ENCODE measurements at places on chromosomes 2 and 18.

DNA sequence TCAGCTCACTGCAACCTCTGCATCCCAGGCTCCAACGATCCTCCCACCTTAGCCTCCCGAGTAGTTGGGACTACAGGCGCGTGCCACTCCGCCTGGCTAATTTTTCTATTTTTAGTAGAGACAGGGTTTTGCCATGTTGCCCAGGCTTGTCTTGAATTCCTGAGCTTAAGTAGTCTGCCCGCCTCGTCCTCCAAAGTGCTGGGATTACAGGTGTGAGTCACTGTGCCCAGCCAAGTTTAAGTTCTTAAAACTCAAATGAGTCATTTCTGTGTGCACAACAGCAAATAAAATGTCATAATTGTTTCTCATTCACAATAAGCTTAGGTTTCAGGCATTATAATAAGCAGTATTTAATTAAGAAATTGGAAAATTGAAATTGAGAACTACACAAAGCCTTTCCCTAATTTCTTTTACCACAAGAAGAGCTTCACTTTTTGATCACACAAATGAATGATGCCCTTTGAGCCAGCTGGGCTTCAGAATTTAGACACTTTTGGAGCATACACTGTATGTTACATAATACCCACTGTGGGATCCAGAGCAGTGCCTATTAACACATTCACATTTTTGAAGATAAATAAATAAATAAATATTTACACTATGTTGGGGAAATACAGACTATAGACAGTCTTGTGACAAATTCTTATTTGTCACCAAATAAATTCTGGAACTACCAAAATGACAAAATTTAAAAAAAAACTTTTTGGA, 8.6 kb upstream of the ME2 start:
- DNase-seq, result no peak

DNA sequence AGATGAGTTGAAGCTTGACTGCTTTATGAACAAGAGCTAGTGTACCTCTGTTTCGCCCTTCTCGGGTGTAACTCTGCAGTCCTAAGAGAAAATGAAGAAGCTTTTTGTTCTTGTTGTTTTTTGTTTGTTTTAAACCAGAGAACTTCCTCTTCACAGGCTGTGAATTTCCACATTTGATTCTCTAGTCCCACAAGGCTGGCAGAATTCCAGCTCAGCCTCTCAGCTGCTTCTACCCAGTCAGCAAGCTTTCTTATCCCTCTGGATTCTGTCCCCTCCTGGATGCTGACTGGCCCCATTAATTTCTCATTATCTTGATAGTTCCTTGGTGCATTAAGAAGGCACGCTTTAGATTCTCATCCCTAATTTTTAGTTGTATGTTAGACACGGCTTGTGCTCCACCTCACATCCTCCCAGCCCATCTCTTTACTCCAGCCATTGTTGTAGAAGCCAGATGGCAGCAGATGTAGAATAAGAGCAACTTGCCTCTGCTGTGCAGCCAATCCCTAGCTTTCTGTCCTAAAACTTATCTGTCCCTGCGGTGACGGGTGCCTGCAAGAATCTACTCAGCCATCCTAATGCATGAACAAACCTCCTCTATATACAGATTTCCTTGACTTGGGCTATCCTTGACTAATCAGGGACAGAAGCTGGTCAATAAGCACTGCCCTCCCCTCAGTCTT, 12.3 kb upstream of the RESP18 start:
- no peak for DNase-seq

DNA sequence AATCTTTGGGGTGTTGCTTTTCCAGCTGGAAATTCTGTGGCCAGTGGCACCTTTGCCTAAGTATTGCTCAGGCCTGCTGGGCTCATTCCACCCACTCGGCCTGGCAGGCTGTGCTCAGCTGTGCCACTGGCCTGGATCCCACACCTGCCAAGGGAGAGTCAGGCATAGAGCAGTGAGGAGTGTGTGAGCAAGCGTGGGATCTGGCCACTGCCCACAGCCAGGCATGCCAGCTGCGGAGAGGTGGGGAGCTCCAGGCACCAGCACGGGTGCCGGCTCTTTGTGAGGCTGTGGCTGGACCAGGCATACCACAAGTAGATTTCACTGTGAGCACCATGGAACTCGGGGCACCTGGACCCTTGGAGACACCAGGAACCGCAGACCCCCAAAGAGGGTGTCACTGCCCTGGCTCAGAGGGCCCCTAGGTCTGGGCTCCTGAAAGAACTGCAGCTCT, 118.1 kb upstream of the MAP2 start:
- DNase-seq, result no peak

DNA sequence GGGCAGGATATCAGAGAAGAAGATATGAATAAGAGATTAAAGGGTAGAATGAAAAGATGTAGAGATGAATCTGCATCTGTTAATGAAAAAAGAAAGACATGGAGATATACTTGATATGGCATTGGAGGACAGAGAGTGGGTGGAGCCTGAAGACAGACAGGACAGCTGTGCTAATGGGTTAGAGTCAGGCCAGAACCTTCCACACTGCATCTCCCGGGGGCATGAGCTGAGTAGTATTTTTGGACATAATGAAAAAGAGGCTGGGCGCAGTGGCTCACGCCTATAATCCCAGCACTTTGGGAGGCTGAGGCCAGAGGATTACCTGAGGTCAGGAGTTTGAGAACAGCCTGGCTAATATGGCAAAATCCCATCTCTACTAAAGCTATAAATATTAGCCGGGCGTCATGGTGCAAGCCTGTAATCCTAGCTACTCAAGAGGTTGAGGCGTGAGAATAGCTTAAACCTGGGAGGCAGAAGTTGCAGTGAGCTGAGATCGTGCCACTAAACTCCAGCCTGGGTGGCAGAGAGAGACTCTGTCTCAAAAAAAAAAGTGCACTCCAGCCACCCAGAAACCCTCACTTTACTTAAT, 11.4 kb downstream of the FLACC1 start:
- DNase-seq, result no peak

DNA sequence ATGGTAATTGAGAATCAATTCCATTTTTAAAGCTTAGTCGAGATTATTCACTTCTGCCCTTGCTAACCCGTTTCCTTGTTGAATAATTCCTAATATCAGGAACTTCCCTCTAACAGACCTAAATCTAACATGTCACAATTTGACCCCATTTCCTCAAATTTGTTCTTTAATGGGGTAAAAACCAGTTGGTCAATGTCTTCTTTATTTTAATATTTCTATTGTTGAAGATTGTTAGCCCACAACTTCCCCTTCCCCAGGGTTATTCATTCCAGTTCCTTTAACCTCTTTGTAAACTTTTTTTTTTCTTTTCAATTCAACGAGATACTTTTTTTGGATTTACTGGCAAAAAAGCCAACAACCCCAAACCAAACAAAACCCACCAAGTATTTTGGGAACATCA, 7.3 kb downstream of the TNFRSF11A start:
- DNase-seq, result no peak

GRCh38 chr2:191218292-191218898, 26.8 kb upstream of the MYO1B start:
- DNase-seq, result peak; percentile 37

GRCh38 chr2:23698721-23699579, 228.0 kb downstream of the ATAD2B start:
- no peak for DNase-seq

GRCh38 chr18:77173275-77174030, 40.9 kb upstream of the MBP start:
- DNase-seq, result no peak

DNA sequence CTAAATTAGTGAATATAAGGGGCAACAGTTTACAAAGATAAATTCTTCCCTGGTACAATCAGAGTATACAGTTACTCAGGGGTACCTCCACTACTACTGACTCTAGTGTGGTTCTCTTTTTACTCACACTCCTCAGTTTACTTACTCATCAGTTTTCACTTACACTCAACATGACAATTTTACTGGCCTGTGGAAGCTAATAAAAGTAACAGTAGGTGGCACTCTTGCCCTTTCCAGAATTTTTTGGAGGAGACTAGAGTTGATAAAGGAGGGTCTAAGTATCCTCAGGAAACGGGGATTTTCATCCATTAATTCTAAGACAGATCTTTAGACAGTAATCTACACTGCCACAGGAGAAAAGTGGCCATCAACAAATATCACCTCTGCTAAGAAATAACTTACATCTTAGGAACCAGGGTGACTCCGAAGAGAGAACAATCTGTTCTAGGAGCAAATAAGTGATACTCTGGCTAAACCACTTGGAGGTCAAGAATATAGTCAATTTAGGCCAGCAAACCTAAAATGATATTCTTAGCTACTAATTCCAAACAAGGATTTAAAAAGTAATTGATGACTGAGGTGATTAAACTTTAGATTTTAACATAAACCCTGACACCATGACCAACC, 61.3 kb downstream of the ATL2 start:
- no peak for DNase-seq

GRCh38 chr2:43508209-43508608, 87.6 kb downstream of the THADA start:
- no peak for DNase-seq

DNA sequence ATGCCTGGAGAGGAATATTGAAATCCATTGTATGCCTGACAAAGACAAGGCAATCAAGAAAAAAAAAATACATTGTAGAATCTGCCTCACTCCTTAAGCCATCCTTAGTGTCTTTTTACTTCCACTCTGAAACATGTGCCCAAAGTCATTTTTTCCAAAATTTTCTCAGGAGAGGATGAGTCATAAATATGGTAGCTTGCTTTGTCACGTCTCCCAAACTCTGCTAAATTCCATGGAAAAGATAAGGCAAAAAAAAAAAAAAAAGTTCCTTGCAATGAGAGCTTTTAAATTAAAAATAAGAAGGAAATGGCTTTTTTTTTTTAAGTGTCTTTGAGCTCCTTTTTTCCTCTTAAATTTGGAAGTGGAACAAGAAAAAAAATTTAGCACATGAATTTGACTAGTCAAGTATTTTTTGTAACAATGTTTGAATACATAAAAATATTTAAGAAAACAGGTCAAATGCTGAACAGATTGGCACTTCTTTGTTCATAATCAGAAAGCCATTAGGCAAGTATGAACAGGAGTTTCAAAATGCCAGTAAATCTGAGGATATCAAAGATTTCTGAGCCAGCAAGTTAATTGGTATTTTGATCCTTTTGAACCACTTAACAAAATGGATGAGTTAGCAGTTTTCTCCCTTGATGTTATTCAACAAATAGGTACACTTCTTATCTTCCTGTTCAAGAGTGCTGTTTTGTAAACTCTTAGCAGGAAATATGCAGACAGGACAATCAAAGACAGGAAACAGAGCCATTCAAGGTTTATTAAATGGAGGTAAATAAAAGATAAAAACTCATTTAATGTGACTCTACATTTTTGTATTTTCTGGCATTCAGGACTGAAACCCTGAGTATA, 247.3 kb upstream of the SP5 start:
- DNase-seq, result no peak

DNA sequence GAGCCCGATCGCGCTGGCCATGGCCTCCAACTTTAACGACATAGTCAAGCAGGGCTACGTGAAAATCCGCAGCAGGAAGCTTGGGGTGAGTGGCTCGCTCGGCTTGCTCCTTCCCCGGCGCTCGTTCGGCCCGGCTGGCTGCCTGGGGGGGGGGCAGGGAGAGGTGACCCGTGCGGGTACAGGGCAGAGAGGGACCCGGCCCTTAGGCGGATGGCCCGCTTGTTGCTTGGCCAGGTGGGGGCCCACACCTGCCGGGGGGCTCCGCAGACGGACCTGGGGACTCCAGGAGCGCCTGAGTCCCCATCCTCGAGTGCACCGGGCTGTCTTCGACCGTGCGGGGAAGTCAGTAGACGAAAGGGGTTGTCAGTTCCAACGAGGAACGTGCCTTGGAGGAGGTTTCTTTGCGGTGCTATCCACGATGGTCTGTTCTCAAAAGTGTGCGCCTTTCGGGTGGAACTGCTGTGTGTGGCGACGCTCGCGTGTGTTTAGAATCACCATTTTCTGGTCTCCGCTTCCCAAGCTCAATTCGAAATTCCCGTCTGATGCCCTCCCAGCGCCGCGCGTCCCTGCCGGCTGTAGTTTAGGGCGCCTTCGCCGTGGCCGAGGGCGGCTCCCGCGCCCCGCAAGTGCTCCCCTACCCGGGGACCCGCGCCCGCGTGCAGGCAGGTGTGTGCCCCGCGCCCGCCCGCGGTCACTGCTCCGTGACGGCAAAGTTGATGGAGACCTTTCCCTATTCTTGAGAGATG, 711 bp downstream of the DOK6 start:
- DNase-seq, result no peak

DNA sequence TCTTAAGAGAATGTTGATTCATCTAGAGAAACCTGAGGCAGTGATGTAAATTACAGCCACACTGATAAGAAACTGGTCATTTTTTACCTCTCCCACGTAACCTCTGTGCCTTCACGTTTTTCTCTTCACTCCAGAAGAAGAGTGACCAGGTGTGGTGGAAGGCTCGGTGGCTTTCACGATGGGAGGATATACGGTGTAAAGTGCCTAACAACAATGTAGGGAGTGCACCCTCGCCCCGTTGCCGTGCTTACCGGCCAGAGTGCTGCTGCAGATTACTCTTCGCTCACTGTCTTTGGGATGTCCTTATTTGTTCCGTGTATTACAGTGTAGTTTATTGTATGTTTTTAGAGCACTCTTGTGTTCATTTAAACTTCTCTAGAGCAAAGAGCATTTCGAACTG, 46.5 kb downstream of the NCK2 start:
- no peak for DNase-seq

DNA sequence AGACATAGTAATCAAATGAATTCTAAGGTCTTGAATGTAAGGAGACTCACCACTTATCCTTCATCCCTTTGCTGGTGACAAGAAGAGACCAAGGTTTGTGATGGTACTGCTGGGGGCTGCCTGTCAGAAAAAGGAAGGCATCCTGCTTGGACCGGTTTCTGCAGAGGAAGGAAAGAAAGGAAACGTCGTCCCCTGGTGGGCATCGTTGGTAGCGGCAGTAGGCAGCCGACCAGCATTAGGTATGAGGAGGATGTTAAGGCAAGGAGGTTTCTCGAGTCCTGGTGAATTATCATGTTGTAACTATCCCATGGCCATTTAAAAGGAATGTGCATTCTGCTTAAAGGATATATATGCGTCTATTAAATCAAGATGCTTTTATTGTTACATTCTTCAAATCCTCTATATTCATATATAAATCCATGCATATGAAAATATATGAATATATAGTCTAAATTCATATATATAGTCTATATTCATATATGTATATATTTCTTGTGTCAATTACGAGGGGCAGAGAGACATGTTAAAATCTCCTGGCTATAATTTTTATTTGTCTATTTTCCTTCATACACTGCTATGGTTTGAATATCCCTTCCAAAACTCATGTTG, 94.4 kb upstream of the TGFA start:
- DNase-seq, result peak; percentile 62

DNA sequence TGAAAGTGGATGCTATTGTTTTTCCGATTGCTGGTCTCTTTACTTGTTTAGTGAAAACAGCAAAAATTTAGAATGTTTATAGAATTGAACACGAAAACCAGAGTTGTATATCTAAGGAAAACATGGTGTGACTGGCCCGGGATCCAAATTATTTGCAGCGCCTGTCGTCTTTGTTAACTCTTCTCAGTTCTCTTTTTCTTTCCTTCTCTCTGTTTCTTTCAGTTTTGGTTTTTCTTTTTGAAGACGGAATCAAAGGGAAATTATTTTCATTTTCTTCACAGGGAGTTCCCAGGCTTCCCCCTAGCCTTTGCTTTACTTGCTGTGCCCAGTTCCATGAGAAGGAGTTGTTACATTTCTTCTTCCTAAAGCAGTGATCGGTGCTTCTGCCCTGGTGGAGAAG, 76.0 kb downstream of the AGAP1 start:
- no peak for DNase-seq

GRCh38 chr18:53698907-53699306, 525.6 kb downstream of the MBD2 start:
- no peak for DNase-seq

GRCh38 chr2:215104226-215104625, 34.2 kb downstream of the ABCA12 start:
- no peak for DNase-seq

GRCh38 chr2:70942396-70943204, 6.9 kb downstream of the ATP6V1B1 start:
- no peak for DNase-seq

- DNase-seq, result peak; percentile 5
Observed at GRCh38 chr18:62420151-62420512, 95.0 kb downstream of the TNFRSF11A start.

All from stimulated activated CD4-positive, alpha-beta T cell treated with anti-CD3 and anti-CD28 coated beads, Interleukin-12 subunit alpha, Interleukin-12 subunit beta, amount 100 ng/mL, for 48 hours (primary cell).